ENCODE measurements at places on chromosomes 3 and 15.

- DNase-seq, result no peak
Measured at GRCh38 chr3:95456835-95457234, 1357.6 kb upstream of the EPHA6 start.

GRCh38 chr3:173993299-173993698 is 595.8 kb downstream of the NLGN1 start:
- no peak for DNase-seq

DNA sequence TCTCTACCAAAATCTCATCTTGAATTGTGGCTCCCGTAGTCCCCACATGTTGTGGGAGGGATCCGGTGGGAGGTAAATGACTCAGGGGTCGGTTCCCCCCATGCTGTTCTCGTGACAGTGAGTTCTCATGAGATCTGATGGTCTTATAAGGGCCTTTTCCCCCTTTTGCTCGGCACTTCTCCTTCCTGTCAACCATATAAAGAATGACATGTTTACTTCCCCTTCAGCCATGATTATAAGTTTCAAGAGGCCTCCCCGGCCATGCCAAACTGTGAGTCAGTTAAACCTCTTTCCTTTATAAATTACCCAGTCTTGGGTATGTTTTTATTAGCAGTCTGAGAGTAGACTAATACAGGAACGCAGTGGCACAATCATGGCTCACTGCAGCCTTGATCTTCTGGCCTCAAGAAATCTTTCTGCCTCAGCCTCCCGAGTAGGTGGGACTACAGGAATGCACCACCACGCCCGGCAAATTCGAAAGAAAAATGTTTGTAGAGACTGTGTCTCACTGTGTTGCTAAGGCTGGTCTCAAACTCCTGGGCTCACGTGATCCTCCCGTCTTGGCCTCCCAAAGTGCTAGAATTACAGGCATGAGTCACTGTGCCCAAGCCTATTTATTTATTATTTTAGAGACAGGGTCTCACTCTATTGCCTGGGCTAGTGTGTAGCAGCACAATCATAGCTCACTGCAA is 101.0 kb downstream of the ATP10A start:
- no peak for DNase-seq

- DNase-seq, result peak; percentile 36
Measured at GRCh38 chr15:51982013-51982769, 10.6 kb upstream of the LEO1 start.

GRCh38 chr3:46566040-46566641 is at the start of gene LRRC2:
LRRC2 (minus strand) TSS chr3:46566302; CDS start chr3:46551591, 14,711 bp downstream.
- peak; percentile 20 for DNase-seq

DNA sequence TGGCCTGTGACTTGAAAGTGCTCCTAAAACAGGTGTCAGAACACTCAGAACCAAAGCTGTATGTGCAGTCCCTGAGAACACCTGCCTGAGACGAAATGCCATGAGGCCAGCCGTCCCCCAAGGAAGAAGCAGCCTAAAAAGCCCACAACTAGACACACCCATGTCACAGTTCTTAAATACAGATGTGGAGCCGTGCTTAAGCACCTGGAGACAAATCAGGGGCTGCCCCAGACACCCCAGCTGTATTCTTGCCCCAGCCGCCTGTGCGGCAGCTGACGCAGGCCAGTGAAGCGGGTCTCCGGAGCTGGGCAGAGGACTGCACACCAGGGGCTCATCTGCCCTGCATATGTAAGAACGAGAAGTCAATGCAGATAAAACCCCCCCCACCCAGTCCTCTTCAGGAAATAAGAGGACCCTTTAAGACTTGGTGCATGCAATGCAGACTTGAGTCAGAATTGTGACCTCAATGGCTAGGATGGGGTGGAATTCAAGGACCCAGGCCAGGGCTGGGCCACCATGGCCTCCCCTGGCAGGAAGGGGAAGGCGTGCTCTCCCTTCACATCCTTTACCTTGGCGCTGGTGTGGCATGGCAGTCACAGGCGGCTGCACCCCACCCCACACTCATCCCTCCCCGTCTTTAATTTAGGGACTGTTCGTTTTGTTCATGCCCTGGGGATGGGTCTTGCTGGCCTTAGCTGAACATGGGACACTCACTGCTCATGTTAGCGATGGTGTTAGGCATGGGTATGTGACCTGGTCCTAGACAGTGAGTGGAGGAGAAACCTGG is 27.7 kb upstream of the PLXNA1 start:
- DNase-seq, result no peak

DNA sequence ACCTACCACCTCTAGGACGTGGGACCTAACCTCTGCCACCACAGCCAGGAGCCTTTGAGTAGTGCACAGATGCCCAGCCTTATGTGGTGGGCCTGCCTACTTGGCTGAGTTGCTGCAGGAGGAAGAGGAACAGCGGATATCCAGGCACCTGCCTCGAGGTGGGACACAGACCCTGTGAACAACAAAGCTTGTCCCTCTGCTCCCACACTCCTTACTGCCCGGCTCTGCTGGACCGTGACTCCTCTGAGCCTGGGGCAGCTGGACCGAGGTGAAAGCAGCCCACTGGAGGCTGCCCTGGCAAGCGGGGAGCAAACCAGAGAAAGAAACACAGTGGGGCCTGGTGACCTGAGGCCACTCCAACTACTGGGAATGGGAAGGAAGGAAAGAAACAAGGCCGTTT is 97.8 kb downstream of the SEC22A start:
- DNase-seq, result no peak

DNA sequence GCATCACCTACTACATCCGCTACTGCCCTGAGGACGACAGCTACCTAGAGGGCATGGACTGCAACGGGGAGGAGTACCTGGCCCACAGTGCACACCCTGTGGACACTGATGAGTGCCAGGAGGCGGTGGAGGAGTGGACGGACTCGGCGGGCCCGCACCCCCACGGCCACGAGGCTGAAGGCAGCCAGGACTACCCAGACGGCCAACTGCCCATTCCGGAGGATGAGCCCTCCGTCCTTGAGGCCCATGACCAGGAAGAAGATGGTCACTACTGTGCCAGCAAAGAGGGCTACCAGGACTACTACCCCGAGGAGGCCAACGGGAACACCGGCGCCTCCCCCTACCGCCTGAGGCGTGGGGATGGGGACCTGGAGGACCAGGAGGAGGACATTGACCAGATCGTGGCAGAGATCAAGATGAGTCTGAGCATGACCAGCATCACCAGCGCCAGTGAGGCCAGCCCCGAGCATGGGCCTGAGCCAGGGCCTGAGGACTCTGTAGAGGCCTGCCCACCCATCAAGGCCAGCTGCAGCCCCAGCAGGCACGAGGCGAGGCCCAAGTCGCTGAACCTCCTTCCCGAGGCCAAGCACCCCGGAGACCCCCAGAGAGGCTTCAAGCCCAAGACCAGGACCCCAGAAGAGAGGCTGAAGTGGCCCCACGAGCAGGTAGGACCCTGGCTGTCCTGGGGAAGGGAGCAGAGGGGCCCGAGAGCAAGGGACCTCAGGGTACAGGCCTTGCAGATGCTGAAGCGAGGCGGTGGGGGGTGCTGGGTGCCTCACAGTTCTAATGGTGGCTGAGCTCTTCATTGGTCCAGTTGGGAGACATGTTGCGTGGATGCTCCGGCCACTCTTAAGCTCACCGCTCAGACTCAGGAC is 168.6 kb downstream of the APBA2 start:
- DNase-seq, result no peak

- no peak for DNase-seq
Measured at GRCh38 chr3:193522473-193522872, 32.2 kb downstream of the ATP13A4 start.

DNA sequence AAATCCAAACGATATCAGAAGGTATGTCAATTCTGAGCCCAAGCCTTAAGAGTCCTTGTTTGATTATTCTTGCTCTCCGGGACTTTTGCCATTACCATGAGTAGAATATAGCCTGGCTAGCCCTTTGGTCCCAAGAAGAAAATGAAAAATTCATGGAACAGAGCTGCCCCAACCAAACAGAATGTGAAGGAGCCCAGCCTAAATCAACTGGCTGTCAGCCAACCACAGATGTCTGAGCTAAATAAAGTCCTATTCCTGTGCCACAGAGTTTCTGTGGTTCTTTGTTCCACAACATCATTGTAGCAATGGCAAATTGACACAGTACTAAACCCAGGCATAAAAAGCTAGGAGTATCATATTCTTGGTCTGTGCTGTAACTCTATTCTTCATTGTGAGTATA is 185.2 kb downstream of the CPNE4 start:
- no peak for DNase-seq

GRCh38 chr15:48858401-48858800 is 19.5 kb upstream of the EID1 start:
- DNase-seq, result no peak

- DNase-seq, result no peak
Measured at GRCh38 chr3:61141697-61142096, 109.6 kb downstream of the FHIT start.

DNA sequence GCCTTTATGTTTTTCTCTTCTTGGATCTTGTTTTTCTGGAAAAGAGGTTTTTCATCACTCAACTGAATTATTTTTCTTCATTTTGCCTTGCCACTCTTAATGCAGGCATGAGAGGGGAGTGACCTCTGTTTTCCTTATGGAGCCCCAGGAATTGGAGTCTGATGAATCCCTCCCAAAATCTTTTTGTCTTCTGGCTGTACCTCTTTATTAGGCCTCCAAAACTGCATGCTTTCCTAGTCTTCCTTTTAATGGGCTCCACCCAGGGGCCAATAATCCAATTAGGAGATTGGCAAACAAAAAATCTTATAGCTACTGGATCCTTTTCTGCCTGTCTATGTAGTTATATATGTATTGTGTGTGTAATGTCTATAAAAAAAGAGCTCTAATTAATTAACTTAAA is 192.4 kb upstream of the PEX5L start:
- no peak for DNase-seq

DNA sequence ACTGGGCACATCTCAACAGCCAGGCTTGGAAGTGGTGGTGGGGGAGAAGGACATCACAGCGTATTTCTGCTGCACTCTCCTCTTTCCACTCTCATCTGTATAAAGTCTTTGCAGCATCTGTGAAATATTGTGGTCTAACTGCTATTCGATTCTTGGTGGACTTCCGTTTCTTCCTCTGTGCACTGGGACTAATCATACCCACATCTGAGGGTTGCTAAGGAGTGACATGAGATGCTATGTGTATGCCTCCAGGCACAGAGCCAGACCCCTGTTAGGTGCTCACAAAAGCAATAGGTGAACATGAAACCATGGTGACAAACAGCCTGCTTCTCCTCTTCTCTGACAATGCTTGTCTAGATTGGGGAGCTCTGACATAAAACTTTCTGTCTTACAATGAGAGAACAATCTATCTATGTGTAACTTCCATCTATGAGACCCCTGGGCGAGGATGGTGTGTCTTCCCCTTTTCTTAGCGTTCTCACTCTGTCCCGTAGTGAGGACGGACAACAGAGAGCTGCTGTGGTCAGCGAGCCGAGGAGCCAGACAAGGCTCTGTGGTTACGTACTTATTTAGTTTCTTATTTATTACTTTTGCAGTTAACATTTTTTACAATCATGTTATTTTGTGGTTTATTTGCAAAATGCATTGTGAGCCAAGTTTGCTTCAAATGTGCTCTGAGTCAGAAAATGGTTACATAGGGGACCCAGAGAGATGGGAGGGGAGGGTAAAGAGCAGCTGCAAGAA is 196.7 kb upstream of the TPRG1 start:
- DNase-seq, result no peak

- peak; percentile 65 for DNase-seq
Measured at GRCh38 chr15:85580879-85581278, 200.5 kb downstream of the AKAP13 start.

GRCh38 chr3:124115279-124115678 is 123.4 kb upstream of the ROPN1 start:
- DNase-seq, result no peak

DNA sequence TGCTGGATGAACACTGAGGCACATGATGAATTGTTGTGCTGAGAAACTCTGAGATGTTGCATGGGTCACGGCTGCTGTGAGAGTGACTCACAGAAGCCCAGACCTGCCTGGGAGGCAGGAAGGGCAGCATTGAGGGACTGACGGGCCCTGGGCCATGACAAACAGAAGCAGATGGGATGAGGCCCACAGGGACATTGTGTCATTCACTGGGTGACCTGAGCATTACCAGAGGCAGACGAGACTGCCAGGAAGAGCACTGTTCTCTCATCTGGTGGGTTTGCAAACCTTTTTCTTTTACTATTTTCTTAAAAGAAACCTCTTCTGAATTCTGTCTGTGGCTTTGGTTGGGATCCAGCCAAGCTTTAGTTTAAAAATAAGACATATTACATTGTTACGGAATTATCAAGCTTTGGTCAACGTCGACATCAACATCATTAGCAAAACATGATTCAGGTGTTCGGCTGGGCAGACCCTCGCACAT is 67.8 kb downstream of the BDH1 start:
- no peak for DNase-seq

DNA sequence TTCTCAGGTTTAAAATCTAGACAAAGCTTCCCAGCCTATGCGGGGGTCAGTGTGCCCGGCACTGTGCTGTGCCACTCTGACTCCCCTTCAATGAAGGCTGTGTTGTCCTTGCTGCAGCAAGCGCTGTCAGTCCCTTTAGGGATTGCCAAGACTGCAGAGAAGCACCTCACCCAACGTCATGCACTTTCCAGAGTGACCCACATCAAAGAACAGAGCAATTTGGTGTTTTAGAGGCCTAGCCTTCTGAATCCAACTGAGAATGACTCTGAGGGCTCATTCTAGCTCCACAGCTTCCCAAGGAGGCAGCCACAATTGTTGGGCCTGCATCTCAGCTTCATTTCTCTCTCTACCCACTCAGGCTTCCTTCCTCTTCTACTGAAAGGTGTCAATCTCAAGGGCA is 26.4 kb downstream of the SLC9A9 start:
- no peak for DNase-seq

- peak; percentile 48 for DNase-seq
Measured at GRCh38 chr3:167684388-167684993, 30.7 kb upstream of the WDR49 start.

DNA sequence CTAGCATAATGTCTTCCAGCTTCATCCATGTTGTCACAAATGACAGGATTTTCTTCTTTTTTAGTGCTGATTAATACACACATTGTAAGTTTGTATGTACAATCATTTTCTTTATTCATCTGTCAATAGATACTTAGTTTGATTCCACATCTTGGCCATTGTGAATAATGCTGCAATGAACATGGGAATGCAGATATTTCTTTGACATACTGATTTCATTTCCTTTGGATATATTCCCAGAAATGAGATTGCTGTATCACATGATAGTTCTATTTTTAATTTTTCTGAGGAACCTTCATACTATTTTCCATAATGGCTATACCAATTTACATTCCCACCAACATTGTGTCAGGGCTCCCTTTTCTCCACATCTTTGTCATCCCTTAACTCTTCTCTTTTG is 117.9 kb downstream of the MEIS2 start:
- DNase-seq, result no peak

- no peak for DNase-seq
Measured at GRCh38 chr3:161415506-161416231, 44.4 kb upstream of the SPTSSB start.

GRCh38 chr15:30928076-30928475 is 24.4 kb downstream of the FAN1 start:
- no peak for DNase-seq

- DNase-seq, result no peak
Measured at GRCh38 chr3:95228416-95228815, 1165.6 kb downstream of the NSUN3 start.

- DNase-seq, result no peak
Measured at GRCh38 chr15:65344214-65344913, 33.4 kb downstream of the IGDCC3 start.

GRCh38 chr3:50189989-50190388 is 1.4 kb upstream of the GNAT1 start:
- DNase-seq, result no peak

GRCh38 chr3:106299300-106300098 is 430.7 kb upstream of the CBLB start:
- DNase-seq, result no peak

- DNase-seq, result no peak
Measured at GRCh38 chr3:76570436-76571057, 469.4 kb upstream of the ROBO2 start.

Measured in stimulated activated naive CD8-positive, alpha-beta T cell treated with anti-CD3 and anti-CD28 coated beads, Interleukin-15, Interleukin-2, amounts not matched to agents 100 U/mL and 50 U/mL, for 24 hours (primary cell).